ENCODE measurements at places on chromosomes 11 and 22.

- no peak for DNase-seq
Measured at GRCh38 chr11:18332891-18333290, 10.5 kb downstream of the GTF2H1 start.

GRCh38 chr11:128714881-128715280 is 21.0 kb downstream of the FLI1 start:
- DNase-seq: peak; percentile 86

GRCh38 chr22:36267058-36267457 is 14.1 kb downstream of the APOL1 start:
- no peak for DNase-seq

DNA sequence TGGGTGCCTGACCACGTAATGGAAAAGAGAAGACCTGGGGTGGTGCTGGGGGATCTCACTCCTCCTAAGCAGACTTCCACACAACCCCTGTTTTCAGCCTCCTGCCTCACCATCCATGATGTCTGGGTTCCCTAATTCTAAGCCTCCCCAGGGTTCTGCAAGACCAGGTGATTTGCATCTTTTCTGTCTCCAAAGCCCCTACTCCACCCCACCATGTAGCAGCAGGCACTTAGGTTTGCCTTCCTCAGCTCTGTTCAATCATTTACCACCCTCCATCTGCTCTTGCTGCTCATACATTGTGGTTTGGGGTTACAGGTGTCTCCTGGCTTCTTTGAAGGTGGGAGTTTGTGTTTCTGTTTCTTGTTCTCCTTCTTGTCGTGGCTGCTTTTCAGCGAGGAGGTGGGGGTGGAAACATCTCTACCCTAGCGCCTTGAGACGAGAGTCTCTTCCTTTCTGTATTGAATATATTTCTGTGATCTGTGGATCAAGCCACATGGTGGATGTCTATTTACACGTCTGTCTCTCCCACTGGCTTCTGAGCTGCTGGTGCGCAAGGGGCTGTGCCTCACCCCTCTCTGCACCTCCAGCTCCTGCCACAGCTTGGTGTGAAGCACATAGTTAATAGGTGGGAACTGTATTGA is 6.6 kb upstream of the SSTR3 start:
- no peak for DNase-seq

- no peak for DNase-seq
Measured at GRCh38 chr11:75968021-75968625, 153.1 kb downstream of the UVRAG start.

DNA sequence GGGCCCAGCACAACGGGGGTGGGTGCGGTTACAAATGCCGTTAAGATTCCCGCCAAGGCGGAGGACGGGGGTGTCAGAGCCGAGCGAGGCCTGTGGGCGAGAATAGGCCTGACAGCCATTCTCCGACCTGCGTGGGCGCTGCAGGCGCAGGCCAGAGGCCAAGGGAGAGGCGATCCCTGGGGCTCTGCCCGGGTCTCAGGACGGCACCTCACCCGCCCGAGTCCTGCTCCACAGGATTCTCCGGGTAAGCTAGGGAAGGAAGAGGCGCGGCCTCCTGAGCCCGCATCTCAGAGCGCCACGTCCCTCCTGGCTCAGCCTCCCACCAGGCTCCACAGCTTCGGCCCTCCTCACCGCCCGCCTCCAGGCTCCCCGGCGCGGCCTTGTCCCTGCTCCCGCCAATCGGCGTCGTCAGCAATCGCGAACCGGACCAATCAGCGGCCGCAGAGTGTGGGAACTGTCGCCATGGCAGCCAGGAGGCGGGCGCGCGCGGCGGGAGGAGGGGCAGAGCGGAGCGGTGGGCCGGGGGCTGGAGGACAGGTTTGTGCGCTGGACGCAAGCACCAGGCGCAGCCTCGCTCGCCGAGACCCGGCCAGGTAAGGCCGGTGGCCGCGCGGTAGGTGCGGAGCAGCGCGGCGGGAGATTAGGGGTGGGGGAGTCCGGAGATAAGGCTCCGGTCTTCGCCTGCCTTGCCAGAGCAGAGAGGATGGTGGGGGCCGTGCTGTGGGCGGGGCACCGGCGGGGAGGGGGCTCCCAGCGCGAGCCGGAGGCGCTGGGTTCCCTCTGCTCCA is at the start of gene NUCB2:
Gene NUCB2 (plus strand): TSS at position 504 of the 788 bp plus-strand sequence. CDS start 18,585 bp downstream, outside the sequence.
- DNase-seq: peak; percentile 94

- no peak for DNase-seq
Measured at GRCh38 chr11:112541140-112542046, 280.7 kb upstream of the PLET1 start.

- no peak for DNase-seq
Measured at GRCh38 chr11:94858012-94858705, 90.0 kb downstream of the AMOTL1 start.

GRCh38 chr11:103317118-103317517 is 207.9 kb downstream of the DYNC2H1 start:
- DNase-seq: no peak

DNA sequence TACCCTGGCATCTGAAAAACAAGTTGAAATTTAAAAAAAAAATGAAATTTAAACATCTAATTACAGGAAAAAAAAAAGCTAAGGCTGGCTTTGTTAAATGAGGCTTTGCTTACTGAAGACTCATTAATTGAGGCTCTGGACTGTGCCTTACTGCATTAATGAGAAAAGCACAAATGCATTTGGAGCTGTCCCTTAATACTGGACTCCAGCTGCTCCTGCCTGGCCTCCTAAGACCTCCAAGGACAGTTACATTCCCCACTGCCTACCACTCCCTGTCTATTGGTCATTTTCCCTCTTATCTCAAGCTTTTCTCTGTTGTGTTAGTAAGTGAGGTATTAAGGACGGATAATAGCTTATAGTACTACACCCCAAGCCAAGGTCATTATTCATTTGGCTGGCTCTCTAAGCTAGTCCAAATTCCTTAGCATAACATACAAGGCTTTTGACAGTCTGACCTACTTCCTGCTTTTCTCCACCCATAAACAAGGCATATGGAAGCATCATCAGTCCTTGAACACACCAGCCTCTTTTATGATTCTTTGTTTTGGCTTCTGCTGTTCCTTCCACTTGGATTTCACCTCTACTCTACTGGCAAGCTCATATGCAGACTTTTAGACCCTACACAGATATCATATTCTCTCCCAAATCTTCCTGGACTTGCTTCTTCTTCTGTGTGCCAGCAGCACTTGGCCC is 62.5 kb downstream of the USP35 start:
- no peak for DNase-seq

DNA sequence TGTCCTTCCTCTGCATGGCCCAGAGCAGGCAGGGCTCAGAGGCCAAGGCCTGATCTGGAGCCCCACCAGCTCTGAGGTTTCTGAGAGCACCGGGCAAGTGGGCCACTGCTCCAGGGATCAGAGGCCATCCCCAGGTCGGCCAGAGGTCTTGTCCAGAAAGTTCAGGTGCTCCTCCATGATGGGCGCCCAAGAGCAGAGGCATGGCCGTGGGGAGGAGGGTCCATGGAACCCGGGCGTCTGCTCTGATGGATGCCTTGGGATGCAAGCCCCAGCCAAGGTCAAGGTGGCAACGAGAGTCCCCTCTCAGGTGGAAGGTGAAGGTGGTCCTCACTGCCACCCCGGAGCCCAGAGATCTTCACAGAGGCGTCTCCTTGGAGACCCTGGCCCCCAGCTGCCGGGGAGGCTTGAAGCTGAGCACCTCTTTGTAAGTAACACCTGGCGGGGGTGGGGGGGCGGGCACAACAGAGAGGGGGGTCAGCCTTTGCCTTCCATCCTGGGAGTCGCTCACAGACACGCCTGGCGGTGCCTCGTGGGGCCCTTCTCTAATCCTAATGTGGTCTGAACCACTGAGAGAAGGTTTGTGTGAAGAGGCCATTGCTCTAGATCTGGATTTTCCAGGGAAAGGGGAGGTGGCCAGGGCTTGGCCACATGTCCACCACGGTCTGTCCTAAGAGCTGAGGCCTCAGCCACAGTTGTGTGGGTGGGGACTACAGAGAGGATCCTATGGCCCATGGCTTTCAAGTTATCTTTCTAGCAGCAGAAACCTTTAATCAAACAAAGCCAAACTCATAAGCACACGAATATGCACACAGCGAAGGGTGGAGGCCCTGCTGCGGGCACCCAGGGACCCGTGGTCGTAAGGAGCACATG is 2.2 kb upstream of the HDAC10 start:
- no peak for DNase-seq

- no peak for DNase-seq
Measured at GRCh38 chr11:47155879-47156278, 20.8 kb downstream of the ARFGAP2 start.

DNA sequence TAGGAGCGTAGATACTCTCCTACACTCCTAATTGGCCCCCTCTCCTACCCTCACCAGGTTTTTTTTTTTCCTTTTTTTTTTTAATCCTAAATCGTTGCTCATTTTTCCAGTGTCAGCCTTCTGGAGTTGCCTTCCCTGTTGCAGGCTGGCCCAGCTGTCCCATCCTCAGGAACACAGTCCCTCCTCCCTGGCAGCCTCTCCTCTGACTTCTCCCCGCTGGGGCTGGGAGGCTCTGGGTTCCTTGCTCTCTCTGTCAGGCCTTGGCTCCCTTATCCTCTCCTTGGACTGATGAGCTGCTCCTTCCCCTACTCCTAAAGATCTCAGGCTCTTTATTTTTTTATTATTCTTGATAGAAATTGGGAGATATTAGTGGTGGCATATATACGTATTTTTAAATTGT is 62.2 kb downstream of the PKNOX2 start:
- DNase-seq: no peak

- peak; percentile 52 for DNase-seq
Measured at GRCh38 chr11:104968355-104968855, at the start of gene CASP4. CASP4 (minus strand) TSS chr11:104968574; CDS start chr11:104968525, 49 bp downstream.

- no peak for DNase-seq
Measured at GRCh38 chr11:75845324-75845723, 30.3 kb downstream of the UVRAG start.

GRCh38 chr11:101867951-101868350 is 46.9 kb upstream of the CEP126 start:
- DNase-seq: no peak

- DNase-seq: peak; percentile 31
Measured at GRCh38 chr22:34966980-34967565, 98.9 kb upstream of the ISX start.

GRCh38 chr22:25508161-25508560 is 56.3 kb upstream of the GRK3 start:
- no peak for DNase-seq

DNA sequence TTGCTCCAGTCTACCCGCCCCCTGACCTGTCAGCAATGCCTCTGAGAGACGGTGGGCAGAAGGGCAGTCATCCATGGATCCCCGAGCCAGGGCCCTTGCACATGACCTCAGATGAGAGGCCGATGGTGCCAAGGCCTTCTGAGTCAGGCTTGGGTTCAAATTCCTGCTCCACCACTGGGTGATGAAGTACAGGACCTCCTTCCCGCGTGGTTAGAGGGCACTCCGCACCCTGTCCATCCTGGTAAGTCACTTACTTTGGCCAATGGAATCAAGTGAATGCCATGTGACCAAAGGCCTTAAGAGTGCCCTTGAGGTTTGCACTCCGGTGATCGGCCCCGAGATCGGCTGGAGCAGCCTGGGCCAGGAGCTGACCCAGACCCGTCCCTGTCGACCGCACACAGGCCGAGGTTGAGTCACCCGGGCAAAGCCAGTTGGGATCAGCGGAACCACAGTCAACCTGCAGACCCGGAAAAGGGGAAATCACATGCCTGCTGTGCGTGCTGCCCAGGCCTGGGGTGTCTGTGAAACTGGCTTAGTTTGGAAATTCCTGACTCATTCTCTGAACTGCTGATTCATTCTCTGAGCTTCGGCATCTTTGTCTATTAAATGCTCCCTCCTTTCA is 48.9 kb downstream of the RTL6 start:
- DNase-seq: peak; percentile 84

- no peak for DNase-seq
Measured at GRCh38 chr22:38891256-38891655, 19.2 kb upstream of the CBX6 start.

GRCh38 chr11:134244593-134244992 is 8.6 kb downstream of the THYN1 start:
- no peak for DNase-seq

GRCh38 chr11:87292598-87292997 is 254.9 kb downstream of the TMEM135 start:
- no peak for DNase-seq

DNA sequence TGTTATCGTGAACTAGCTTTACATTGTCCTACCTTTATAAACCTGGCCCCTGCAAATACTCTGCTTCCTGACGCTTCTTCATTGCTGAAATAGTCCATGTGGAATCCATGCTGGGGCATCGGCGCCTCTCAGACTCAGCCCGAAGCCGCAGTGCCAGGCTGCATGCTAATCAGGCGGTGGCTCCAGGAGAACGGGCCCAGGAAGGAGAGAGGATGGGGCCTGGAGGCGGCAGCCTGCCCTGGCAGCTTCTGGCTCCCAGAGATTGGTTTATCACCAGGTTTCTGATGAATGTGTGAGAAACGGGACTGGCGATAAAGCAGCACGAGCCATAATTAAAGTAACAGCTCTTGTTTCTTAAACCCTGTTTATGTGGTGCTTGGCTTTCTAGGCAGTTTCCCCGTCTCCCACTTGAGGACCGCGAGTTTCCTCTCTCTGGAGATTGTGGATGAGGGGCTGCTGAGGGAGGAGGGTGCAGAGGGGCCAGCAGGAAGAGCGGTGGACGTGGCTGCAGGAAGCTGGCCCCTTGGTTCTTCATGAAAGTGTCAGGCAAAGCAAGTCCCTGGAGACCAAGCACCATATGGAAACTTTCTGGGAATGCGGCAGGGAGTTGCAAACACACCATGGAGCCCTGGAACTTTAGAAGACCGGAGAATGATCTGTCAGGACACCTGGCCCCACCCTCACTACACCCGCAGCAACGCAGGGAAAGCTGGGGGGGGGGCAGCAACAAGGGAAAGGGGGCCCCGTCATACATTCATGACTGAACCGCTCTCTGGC is 93.4 kb downstream of the NTM start:
- no peak for DNase-seq

Measured in amniotic stem cell (primary cell).